Omental fat pad (tissue), 4 donors: ENCODE measurements at places on chromosomes 4 and X.

- DNase-seq = no peak
These were observed 317.6 kb upstream of the CNKSR2 start for GRCh38 chrX:21056622-21057021.

GRCh38 chr4:144818136-144818535 is 172.2 kb downstream of the HHIP start:
- no peak for DNase-seq

GRCh38 chr4:6806924-6807626 is 24.5 kb downstream of the KIAA0232 start:
- no peak for DNase-seq

DNA sequence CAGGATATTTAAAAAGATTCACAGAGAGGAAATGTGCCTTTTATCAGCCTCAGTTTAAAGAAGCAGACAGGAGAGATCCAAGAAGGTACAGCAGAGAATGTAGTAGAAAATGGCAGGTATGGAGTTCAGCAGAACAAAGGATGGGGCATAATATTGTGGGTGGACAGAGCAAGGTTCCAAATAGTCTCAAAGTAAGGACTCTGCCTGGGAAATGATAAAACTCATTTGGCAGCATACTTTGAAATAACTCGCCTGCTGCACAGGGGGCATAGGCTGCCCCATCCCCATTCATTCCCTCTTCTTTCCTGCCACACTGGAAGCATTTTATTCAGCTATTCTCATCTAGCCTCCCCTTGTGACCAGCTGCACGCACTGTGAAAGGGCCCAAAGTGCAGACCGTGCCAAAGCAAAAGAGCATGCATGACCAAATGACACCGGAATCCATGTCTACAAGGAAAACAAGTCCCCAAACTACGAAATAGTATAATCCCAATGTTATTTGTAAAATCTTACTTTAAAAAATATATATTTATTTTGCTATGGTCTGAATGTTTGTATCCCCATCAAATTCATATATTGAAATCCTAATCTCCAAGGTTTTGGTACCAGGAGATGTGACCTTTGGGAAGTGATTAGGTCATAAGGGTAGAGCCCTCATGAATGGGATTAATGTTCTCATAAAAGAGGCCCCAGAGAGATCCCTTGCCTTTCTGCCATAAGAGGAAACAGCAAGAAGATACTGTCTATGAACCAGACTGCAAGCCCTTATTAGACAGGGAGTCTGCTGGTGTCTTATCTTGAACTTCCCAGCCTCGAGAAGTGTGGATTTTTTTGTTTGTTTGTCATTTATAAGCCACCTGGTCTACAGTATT is 77.4 kb upstream of the PRSS48 start:
- DNase-seq = no peak

- no peak for DNase-seq
These were observed 48.2 kb upstream of the FGFBP2 start for GRCh38 chr4:16011173-16011572.
